ENCODE measurements at places on chromosomes 13 and 19.

- DNase-seq = no peak
These were observed 35.5 kb downstream of the PCDH8 start for GRCh38 chr13:52812941-52813340.

GRCh38 chr13:38262211-38262610 lies 87.4 kb upstream of the UFM1 start:
- no peak for DNase-seq

- DNase-seq = no peak
These were observed 11.3 kb downstream of the MYO9B start for GRCh38 chr19:17086834-17087233.

GRCh38 chr13:37701306-37701705 lies 102.7 kb upstream of the POSTN start:
- no peak for DNase-seq

GRCh38 chr13:20411638-20412342 lies 113.9 kb downstream of the CRYL1 start:
- DNase-seq = no peak

DNA sequence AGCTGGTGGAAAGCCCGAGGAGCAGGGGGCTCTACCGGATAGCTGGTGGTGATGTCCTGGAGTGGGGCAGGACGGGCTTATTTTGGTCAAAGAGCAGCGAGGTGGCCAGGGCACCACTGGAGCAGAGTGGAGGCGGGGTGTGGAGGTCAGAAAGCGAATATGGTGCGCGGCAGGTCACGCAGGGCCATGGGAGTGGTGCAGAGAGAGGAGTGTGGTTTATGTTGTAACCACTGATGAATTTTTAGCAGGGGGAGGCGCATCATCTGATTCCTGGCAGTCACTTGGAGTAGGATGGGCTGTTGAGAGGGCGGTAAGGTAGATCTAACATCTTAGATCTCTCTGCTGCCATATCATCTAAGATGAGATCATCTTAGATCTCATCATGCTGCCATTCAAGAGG lies 1.4 kb upstream of the ZNF414 start:
- no peak for DNase-seq

GRCh38 chr13:21549633-21550032 lies 54.3 kb downstream of the MICU2 start:
- no peak for DNase-seq

- no peak for DNase-seq
These were observed 903.1 kb downstream of the SLITRK6 start for GRCh38 chr13:84896128-84896527.

- peak; percentile 8 for DNase-seq
These were observed at the start of gene CCDC169 for GRCh38 chr13:36297366-36298338. TSS of gene CCDC169 (minus strand) at chr13:36297814. CDS start at chr13:36297719, 95 bp downstream.

- peak; percentile 45 for DNase-seq
These were observed 12.8 kb downstream of the MOB3A start for GRCh38 chr19:2083174-2083854.

- no peak for DNase-seq
These were observed 619 bp upstream of the EXOC3L2 start for GRCh38 chr19:45245826-45246225.

DNA sequence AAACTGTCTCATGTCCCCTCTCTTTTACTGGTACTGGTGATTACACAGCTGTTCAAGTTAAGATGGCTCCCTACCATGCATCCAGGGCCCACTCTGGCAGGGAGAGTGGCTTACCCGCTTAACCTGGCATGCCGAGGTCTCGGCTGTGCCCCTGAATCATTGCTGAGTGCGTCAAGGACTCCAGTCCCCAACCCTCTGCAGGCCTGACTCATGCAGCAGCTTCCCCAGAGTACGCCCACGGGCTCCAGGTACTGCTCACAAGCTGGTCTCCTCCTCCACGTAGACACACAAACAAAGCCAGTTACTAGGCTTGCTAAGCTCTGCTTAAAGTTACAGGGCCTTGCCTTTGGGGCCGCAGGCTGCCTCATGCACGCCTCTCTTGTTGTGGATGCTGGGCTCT lies 447.4 kb downstream of the COG6 start:
- peak; percentile 59 for DNase-seq

GRCh38 chr13:26699197-26699490 lies 61.4 kb downstream of the GPR12 start:
- no peak for DNase-seq

DNA sequence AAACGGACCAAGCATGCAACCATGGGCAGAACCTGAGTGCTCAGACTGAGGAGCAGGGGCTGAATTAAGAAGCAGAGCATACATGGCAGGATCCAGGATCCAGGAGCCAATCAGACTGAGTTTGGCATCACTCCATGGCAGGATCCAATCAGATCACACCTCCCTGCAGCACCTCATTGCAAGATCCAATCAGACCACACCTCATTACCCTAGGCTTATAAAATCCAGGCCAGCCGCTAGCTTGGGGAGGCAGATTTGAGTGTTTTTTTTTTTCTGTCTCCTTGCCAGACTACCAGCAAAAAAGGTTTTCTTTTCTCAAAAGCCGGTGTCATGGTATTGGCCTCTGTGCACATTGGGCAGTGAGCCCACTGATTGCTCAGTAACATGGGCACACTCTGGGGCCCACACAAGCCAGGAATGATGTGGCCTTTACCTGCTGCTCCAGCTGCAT lies 127.9 kb upstream of the GJB6 start:
- no peak for DNase-seq

DNA sequence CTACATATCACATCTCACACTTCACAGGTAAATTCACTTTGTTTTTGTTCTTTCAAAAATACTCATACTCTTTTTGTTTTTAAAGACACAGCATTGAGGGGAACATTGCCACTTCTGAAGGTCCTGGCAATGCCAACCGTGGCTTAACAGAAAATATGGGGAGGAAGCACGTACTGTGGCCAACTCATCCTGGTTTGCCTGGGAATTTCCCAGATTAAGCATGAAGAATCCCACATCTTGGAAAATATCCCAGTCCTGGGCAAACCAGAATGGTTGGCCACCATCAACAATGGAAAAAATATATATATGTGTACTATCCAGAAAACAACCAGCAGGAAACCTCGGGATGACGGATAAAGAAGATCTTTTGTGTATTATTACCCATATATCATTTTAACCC lies 1032.2 kb upstream of the SLC10A2 start:
- DNase-seq = no peak

DNA sequence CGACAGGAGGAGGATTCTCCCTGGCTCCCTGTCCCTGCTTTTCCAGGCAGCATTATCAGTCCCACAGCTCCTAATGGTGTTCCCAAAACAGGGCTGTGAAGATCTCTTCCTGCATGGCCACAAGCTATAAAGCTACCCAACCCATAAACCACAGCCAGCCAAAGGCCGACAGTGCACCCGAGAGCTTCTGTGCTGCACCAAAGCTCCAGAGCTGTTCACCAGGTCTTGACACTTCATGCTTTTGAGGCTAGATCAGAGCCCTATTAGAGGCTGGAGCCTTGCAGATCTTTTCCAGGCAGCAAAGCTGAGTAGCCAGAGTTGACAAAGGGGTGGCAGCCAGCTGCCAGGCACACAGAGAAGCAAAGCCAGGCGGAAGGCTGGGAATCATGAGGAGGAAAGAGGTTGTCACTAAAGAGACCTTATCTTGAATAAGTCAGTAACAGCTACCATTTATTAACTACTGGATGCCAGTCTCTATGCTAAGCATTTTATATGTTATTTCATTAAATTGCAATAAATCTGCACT lies 180.4 kb downstream of the KATNAL1 start:
- DNase-seq = no peak

DNA sequence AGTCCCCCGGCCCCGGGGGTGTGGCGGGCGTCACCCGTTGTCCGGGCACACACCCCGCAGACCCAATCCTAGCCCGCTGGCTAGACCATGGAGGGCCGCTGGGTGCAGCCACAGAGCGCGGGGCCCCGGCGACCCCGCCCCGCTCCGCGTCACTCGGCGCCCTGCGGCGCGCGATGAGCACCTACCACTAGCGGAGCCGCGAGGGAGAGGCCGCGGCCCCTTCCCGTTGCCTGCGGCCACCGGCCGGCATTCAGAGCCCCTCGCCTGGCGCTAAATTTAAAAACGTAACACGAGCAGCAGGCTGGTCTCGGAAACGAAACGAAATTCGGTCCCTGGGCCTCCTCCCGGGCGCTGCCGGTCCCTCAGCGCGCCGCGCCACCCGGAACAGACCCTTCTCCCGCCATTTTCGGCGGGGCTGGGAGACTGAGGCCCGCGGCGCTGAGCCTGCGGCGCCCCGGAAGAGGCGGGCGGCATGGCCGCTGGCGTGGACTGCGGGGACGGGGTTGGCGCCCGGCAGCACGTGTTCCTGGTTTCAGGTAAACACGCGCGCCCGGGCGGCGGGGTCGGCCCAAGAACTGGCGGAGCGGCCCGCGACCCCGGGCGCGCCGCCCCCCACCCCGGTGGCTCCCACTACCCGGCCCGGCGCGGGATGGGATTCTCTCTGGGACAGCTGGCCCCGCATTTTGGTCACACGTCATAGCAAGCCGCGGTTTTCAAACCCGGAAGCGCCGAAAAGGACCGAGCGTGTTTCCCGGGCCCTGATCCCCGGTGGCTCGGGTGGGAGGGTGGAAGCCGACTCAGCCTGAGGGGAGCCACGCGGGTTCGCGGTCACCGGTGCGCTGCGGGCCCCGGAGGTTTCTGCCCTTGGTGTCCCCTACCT lies at the start of gene RNASEH2B:
Gene RNASEH2B (plus strand): TSS at position 187 of the 880 bp plus-strand sequence. CDS start 286 bp downstream, at position 473.
- peak; percentile 64 for DNase-seq

DNA sequence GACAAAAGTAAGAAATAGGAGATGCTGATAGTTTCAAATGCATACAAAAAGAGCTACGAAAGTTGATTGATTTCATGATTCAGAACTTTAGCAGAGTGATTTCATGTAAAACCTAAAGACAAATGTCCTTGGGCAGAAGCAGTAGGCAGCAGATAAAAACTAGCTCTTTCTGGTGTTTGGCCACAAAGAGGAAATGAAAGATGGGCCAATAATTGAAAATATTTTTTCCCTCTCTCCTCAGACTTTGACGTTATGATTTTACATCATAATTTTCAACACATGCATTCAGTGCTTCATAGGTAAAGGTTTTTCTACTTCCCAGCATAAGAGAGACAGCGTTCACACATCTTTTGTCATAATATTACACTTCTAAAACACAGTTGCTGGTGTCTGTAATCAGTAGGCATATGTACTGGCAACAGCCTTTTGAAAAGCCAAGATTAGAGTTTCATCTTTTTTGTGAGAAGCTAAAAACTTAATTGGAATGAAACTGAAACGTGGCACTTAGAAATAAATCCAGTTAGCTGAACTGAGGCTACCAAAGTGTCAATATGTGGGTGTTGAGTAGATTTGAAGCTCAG lies 9.3 kb downstream of the SCEL start:
- DNase-seq = no peak

- no peak for DNase-seq
These were observed 187.0 kb downstream of the MYO16 start for GRCh38 chr13:108816375-108816774.

- peak; percentile 19 for DNase-seq
These were observed 1.5 kb upstream of the MYADM start for GRCh38 chr19:53865918-53866864.

GRCh38 chr19:903266-903797 lies 9.7 kb downstream of the R3HDM4 start:
- no peak for DNase-seq

DNA sequence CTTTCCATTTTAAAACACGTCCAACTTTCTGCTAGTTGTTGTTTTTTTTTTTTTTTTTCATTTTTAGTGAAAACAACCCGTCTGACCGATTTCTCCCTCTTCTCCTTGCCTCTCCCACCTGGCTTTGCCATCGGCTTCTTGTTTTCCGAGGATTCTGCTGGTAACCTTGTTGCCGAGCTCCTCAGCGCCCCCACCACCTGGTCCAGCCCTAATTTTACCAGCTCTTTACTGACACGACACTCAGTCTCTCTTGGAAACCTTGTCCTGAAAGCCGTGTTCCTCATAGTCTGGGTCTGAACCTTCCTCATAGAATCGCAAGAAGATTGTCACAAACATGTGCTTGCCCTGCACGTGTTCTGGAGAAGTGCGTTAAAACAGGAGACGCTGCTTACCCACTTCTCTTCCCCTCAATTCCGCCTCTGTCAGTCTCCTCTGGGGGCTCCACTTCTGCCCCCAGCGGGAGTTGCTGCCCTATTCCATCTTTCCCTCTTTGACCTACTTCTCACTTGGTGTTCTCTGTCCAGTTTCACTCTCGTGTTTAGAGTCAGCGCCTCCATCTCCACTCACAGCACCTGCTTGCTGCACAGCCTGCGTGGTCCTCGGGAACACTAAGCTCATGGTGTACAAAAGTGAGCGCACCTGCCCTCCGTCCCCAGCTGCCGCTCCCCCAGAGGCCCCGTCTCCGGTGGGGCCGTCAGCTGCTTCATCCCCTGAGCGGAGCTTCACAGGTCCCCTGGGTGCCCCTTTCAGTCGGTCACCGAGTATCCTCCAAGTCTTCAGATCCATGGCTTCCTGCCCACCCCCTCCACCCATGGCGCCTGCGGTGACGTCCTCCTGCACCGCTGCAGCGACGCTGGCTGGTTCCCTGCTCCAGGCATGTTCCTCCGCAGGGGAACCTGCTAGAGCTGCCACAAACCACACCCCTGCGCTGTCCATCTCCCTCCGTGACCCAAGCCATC lies 65.1 kb downstream of the TM9SF2 start:
- DNase-seq = no peak

GRCh38 chr19:48206397-48207093 lies 36.1 kb downstream of the ZSWIM9 start:
- DNase-seq = no peak

DNA sequence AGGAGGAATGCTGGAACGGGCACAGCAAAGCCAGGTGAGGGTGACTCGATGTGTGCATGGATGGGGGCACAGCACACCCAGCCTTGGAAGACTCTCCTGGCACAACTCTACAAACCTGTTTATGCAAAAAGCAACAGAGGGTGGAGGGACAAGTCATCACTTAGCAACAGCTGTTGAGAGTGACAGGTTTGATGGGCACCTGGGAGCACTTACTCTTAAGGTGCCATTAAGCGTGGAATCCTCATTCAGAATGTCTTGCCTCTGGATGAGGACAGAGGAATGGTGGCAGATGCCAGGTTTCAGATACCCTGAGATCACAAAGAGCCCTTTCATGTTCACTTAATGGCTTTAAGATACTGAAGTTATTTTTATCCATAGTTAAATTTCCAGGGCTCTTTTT lies 97.0 kb downstream of the DCT start:
- DNase-seq = no peak

DNA sequence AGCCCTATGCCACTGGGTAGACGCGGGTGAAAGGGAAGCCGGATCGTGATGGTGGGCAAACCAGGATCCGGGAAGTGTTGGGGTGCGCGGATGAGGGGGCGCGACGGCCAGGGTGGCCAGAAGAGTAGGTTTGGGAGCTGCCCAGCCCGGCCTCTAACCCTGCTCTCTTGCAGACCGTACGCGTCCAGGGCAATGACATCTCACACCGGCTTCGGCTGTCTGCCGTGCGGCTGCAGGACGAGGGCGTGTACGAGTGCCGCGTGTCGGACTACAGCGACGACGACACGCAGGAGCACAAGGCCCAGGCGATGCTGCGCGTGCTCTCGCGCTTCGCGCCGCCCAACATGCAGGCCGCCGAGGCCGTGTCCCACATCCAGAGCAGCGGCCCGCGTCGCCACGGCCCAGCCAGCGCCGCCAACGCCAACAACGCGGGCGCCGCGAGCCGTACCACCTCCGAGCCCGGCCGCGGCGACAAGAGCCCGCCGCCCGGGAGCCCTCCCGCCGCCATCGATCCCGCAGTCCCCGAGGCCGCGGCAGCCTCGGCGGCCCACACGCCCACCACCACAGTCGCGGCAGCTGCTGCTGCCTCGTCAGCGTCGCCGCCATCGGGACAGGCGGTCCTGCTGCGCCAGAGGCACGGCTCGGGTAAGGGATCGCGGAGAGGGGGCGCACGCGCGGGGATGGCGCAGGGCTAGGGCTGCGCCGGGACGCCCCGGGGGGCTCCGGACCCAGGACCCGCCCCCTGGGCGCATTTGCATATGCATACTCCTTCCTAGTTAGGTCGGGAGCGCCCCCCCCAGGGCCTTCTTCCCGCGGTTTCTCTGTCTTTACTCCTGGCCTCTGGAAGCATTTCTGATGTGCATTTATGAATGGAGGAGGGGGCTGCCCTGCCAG lies 4.1 kb downstream of the VSTM2B start:
- DNase-seq = no peak
